Osteoblast (primary cell): ENCODE measurements at places on chromosomes 3 and 15. TPM values are rescaled to one million over a fixed set of nuclear protein-coding genes. Genes with fewer than 3 reads are reported as not detected.

Gene CIDEC
- not detected in 2 replicates for total RNA-seq

Gene RAB43
- total RNA-seq = 13.4 and 14.1 TPM in 2 replicates

Gene GPX1
- 174 and 183 TPM in 2 replicates for total RNA-seq

Gene MUC13
- not detected in 2 replicates for total RNA-seq

Gene IL20RB
- total RNA-seq = 1.2 and 1.8 TPM in 2 replicates

Gene CA12
- total RNA-seq = 107 and 114 TPM in 2 replicates

Gene H1-8
- not detected in 2 replicates for total RNA-seq

Gene LARP6
- total RNA-seq = 76.0 and 77.4 TPM in 2 replicates

Gene PPARG
- 7.2 and 9.4 TPM in 2 replicates for total RNA-seq

Gene SAXO2
- 1.1 and 6.2 TPM in 2 replicates for total RNA-seq

Gene LMAN1L
- total RNA-seq = under 0.01 TPM in 1 of 2 replicates, not detected in the other

Gene LRCH3
- 61.9 and 91.6 TPM in 2 replicates for total RNA-seq
